DMS79 (cell line): ENCODE measurements at places on chromosomes 16 and 17.

DNA sequence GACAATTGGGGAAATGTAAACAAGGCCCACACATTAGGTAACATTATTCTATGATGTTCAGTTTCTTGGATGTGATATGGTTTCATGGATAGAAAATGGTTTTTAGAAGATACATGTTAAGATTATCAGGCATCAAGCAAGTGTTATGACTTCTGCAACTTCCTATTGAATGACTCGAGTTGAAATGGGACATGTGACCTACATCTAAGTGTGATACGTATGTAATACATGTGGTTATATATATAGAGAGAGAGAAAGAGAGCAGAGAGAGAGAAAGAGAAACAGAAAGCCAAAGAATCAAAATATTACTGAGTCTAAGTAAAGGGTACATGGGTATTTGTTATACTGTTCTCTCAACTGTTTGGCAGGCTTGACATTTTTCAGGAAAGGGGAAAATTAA, 1.7 kb downstream of the TMEM170A start:
- no peak for DNase-seq

DNA sequence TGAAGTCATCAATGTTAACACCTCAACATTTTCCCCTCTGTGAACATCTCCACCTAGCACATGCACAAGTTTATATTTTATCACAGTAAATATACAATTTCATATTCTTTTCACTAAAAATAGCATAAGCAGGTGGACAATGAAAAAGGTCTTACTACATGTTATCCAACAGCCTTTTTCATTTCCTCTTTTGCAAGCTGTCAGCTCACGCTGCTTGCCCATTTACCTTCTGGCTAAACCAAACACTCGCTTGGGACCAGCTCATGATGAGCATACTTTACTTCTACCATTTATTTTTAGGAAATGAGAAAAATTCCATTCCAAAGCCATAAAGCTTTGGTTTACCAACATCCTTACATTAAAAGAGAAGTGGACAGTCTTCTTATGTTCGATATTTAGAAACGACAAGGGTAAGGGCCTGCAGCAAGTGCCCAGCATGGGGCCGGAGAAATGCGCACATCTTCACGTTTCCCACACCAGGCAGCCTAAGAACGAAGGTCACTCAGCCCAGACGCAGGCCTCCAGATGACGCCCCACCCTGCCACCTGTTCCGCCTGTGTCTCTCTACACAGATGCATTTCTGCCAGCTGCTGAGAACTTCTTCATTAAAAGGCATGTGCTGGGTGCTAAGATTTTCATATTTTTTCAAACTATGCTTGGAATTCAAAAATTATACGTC, 13.9 kb downstream of the SNN start:
- DNase-seq, result no peak

GRCh38 chr16:29779474-29779873, 1.4 kb downstream of the ZG16 start:
- no peak for DNase-seq

GRCh38 chr17:29016345-29017210, 10.7 kb upstream of the SEZ6 start:
- no peak for DNase-seq

GRCh38 chr17:12341328-12341727, 320.7 kb downstream of the MAP2K4 start:
- no peak for DNase-seq

DNA sequence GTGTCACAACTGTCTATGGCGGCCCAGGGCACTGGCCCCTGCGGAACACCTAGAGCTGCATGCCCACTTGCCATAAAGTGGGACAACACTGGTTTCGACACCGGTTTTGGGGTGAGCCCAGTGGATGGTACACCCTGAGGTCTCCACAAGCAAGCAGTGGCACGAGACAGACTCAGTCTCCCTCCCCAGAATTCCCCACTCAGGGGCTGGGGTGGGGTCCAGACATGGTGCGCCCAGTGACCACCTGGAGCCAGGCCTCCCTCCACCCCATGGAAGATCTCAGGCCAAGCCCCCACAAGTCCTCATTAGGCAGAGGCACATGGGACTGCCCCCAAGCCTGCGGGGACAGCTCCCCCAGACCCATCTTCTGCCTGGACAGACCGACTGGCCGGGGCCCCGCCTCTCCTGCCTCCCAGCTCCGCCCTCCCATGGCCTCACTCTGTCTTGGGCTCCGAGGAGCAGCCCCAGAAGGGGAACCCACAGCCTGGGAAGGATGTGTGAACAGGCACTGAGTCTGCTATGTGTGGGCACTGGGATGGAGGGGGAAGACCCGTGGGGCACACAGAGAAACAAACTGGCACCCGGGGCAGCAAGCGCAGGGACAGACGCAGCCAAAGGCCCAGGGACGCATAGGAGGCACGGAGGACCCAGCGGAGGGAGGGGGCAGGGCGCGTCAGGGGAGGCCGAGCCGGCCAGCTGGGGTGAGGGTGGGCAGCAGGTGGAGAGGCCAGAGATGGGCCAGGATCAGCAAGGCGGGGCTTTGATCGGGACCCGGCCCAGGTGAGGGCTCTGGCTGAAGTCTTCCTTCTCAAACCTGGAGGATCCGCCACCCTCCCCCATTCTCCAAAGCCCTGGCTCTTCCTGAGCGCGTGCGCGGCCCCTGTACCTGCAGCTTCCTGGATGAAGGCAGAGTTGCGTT, 2.8 kb downstream of the TEPSIN start:
- DNase-seq, result no peak

- DNase-seq, result no peak
Observed at GRCh38 chr16:54283725-54284318, 2.8 kb downstream of the IRX3 start.

DNA sequence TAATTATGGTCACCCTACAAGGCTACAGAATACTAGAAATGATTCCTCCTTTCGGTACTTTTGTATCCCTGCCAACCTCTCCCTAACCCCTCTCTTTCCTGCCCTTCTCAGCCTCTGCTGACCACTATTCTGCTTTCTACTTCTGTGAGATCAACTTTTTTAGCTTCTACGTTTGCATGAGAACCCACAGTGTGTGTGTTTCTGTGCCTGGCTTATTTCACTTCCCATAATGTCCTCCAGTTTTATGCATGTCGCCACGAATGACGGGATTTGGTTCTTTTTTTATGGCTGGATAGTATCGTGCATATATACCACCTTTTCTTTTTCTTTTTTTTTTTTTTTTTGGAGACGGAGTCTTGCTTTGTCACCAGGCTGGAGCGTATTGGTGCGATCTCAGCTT, 92.1 kb downstream of the RAP1GAP2 start:
- no peak for DNase-seq

DNA sequence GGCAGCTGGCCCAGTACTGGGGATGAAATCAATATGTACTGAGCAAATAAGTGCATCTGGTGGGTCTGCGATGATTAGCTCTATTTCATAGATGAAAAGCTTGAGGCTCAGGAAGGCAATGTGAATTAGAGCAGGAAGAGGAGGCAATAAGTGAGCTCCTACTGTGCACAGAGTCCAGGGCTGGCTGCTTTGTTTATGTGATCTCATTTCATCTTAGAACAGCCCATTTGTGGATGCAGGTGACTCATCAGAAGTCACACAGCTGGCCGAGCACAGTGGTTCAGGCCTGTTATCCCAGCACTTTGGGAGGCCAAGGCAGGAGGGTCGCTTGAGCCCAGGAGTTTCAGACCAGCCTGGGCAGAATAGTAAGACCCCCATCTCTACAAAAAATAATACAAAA, 7.1 kb downstream of the TMEM114 start:
- DNase-seq, result no peak

DNA sequence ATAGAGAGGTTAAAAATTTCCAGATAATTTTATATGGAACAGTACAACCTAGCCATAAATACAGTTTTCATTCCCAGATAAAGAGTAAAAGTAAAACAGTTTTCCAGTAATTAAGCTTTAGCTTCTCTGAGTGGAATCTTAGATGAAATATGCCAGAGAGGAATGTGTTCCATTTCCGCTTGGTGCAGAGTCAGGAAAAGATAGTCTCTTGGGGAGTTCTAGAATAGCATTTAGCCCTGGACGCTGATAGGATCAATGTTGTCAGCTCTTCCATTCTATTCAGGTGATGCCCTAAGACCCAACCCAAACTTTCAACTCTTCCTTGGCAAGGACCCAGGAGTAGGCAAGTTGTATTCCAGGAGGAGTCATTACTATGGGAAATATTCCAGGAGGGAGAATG, 30.9 kb upstream of the ABCA3 start:
- no peak for DNase-seq

DNA sequence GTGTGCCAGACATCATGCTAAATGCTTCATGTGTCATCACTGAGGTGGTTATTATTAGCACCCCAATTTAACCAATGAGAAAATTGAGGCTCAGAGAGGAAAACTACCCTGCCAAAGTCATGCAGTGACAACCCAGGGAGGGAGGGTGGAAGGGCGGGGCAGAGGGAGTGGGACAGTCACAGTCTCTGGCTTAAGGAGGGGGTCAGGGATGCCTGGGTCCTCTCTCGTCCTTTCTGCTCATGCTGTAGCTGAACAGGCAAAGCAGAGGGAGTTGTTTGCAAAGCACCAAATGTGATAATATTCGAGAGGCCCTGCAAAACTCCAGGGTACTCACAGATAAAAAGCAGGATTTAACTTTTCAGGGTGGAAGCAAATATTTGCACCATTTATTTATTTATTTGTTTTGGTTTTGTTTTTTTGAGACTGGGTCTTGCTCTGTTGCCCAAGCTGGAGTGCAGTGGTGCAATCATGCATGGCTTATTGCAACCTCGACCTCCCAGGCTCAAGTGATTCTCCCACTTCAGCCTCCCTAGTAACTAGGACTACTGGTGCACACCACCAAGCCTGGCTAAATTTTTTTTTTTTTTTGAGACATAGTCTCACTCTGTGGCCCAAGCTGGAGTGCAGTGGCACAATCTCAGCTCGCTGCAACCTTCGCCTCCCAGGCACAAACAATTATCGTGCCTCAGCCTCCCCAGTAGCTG, 47.9 kb upstream of the NKD1 start:
- no peak for DNase-seq

GRCh38 chr17:21191698-21192097, 22.3 kb downstream of the TMEM11 start:
- no peak for DNase-seq

DNA sequence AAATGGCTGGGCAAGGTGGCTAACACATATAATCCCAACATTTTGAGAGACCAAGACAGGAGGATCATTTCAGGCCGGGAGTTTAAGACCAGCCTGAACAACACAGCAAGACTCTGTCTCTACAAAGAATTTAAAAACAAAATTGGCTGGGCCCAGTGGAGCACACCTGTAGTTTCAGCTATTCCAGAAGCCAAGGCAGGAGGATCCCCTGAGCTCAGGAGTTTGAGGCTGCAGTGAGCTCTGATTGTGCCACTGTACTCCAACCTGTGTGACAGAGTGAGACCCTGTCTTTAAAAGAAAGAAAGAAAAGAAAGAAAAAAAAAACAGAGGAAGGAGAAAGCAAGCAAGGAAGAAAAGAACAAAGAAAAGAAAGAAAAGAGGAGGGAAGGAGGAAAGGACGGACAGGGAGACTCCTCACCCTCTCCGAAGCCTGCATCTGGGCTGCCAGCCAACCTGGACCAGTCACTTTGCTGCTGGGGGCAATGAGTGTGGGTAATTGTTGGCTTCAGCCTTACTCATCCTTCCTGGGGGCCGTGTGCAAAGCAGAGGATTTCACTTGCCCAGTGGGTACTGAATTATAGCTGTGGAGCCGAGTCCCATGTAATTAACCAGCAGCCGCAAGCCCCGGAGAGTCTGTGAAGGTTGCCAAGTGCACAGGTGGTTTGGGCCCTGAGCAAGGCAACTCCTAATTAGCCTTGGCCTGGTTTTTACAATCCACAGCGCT, 6.7 kb upstream of the MT4 start:
- peak; percentile 52 for DNase-seq

GRCh38 chr17:57855391-57856035, 5.7 kb upstream of the MRPS23 start:
- no peak for DNase-seq

DNA sequence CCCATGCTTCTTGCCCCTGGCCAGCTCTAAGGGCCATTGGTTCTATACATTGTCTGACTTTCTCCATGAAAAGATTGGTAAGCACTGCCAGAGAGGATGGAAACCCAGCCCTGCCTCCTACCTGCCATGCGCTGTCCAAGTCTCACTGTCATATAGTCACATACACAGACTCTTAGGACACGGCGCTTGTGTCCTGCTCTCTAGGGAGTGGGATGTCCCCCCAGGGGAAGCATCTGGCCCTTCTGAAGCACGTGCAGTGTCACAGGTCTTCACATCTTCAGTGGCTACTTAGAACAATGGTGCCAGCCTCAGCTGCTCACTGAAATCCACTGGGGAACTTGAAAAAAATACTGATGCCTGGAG, 38.7 kb downstream of the MYO18A start:
- DNase-seq, result no peak

- no peak for DNase-seq
Observed at GRCh38 chr16:87076950-87077749, 240.0 kb downstream of the C16orf95 start.
